Eye (tissue), 1 donor: ENCODE measurements at places on chromosomes 4 and X.

DNA sequence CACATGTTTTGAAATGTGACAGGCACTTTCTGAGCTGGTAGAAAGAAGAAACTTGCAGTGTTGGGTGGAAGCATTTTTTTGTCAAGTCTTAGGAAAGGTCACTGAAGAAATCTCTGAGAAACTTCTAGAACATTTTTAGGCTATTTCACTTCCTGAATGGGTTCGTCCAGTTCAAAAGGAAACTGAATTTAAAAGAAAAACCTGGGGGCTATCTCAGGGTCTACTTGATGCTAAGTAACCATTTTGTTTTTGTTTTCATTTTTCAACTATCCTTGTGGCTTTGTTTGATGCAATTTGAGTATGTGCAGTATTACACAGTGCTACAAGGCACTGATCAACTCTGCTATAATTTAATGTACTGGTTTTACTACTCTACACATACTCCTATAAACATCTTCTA is 34.0 kb upstream of the AMOT start:
- DNase-seq, result no peak

DNA sequence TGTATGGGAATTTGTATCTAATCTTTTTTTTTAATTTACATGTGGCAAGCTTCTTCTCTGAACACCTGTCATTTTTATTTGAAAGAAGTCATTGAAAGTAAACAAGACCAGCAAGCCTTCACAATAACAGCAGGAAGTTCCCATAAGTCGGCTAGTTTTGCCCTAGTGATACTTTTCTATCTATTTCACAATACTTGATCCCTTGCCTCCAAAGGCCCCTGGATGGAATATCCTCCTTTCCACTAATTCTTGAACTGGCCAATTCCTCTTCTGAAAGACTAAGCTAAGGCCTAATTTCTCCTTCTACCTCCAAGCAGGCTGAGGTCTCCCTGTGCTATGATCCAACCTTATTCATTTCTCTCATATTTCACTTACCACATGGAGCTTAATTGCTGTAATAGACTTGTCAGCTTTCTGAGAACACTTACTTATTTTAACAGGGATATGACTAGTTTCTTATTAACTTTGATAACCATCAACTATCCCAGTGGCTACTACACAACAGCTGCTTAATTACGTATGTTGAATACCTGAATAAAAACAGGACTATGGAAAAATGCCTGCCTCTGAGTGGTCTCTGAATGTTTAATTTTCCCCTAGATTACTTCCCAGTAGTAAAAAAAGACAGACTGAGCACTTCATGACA is 194.2 kb downstream of the MAD2L1 start:
- DNase-seq, result no peak

- DNase-seq, result no peak
Observed at GRCh38 chr4:4509521-4509920, 32.3 kb downstream of the STX18 start.

GRCh38 chr4:23789762-23790161 is 100.1 kb downstream of the PPARGC1A start:
- DNase-seq, result peak; percentile 21

GRCh38 chrX:29432534-29432933 is 782.8 kb upstream of the MAGEB2 start:
- no peak for DNase-seq

DNA sequence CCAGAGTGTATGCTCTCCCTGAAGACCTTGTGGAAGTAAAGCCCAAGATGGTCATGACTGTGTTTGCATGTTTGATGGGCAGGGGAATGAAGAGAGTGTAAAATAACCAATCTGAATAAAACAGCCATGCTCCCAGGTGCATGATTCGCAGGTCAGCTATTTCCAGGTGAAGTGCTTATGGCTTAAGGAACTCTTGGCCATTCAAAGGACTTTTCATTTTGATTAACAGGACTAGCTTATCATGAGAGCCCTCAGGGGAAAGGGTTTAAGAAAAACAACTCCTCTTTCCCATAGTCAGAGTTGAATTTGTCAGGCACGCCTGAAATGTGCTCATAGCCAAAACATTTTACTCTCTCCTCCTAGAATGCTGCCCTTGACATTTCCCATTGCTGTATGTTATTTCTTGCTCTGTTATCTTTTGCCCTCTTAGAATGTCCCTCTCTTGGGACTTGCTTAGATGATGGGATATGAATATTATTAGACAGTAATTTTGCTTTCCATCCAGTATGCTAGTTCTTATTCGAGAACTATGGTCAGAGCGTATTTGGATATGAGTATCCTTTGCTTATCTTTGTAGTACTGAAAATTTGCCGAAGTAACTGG is 88.6 kb downstream of the PLS3 start:
- peak; percentile 5 for DNase-seq

GRCh38 chrX:119067023-119067739 is 5.6 kb upstream of the CT47C1 start:
- peak; percentile 77 for DNase-seq
